Tibial nerve (tissue), 4 donors: ENCODE measurements at places on chromosomes 7 and 10. TPM values are rescaled to one million over a fixed set of nuclear protein-coding genes. Genes with fewer than 3 reads are reported as not detected.
A peak's percentile ranks its signal among the peaks of the same experiment; 100 is the strongest.

The MMP21 gene
- total RNA-seq, result 0.59 TPM

The CAMK2B gene
- 14.7 TPM for total RNA-seq

DNA sequence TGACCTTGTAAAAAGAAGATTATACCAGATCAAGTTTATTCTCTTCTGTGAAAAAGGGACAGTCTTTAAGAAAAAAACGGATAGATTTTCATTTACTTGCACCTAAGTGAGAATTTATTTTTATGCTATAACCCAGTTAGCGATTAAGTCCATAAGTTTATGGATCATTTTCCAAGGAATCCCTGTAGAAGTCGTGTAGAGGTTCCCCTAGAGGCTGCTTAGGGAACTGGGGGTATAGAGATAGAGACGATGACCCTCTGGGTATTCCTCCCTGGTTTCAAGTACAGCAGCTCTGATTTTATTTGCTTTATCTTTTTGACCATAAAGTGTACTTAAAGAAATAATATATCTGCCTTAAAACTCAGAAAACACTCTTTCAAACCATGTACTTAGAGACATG lies 648.4 kb upstream of the LRRTM3 start:
- no peak overlapping the region for H3K4me3 ChIP-seq
- no peak overlapping the region for H3K27ac ChIP-seq
- DNase-seq, result no peak
- H3K36me3 ChIP-seq, result no peaks in the 10 kb centered on the region

GRCh38 chr7:31640381-31640780 lies 46.6 kb upstream of the PPP1R17 start:
- no peaks in the 10 kb centered on the region for H3K36me3 ChIP-seq
- H3K4me3 ChIP-seq, result no peak overlapping the region
- H3K27me3 ChIP-seq, result no peaks in the 10 kb centered on the region
- H3K27ac ChIP-seq, result no peak overlapping the region

- no peak for DNase-seq
- no peaks in the 10 kb centered on the region for H3K27me3 ChIP-seq
- no peaks in the 10 kb centered on the region for H3K4me1 ChIP-seq
- no peak overlapping the region for H3K4me3 ChIP-seq
- no peaks in the 10 kb centered on the region for H3K36me3 ChIP-seq
Observed at GRCh38 chr7:98303906-98304305, 22.4 kb downstream of the BRI3 start.

GRCh38 chr10:128908099-128908498 lies 558.9 kb upstream of the MGMT start:
- no peak overlapping the region for H3K4me3 ChIP-seq
- no peaks in the 10 kb centered on the region for H3K4me1 ChIP-seq
- H3K27me3 ChIP-seq, result no peaks in the 10 kb centered on the region
- no peak overlapping the region for H3K27ac ChIP-seq
- no peaks in the 10 kb centered on the region for H3K36me3 ChIP-seq

GRCh38 chr10:89838044-89838615 lies 136.7 kb downstream of the KIF20B start:
- peak overlapping the region; percentile 38 for H3K27ac ChIP-seq
- peaks cover 5% of the 10 kb centered on the region for H3K4me1 ChIP-seq
- peak overlapping the region; percentile 53 for H3K4me3 ChIP-seq
- H3K27me3 ChIP-seq, result peaks cover 14% of the 10 kb centered on the region
- H3K36me3 ChIP-seq, result no peaks in the 10 kb centered on the region

DNA sequence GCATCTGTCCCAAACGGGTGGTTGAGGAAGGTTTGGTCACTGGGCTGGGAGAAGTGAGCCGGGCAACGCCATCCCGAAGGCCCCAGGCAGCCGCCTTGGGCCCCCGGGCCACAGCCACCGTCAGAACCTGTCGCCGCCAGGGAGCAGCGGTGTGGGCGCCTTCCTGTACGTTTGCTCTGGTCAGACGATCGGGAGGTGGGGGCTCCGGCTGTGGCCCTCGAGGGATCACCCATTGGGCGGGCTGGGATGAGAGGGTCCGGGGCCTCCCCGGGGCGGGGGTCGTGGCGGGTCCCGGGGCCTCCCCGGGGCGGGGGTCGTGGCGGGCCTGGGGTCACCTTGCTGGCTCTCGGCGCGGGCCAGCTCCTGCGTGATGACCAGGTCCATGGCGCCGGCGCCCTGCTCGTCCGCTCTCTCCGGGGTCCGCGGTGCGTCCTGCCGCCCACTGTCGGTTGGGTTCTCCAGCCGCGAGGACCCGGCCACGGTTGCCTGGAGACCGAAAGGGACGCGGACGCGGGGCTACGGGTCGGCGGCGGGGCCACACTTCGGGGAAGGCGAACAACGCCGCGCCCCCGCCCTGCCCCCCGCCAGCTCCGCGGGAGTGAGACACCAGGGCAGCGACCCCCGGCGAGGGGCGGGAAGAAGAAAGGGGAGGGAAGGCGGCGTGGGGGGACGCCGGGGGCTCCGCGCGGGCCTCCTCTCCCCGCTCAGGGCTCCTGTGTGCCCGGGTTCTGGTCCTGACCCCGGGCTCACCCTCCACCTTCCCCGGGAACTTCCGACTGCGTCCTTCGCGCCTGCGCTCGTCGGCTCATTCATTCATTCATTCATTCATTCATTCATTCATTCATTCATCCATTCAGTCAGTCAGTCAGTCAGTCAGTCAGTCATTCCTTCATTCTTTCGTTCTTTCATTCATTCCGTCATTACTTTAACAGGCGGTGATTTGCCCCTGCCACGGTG lies at the start of gene CFAP46:
Gene CFAP46, minus strand, starts transcription at position 470 of the 957 bp plus-strand sequence. Its CDS starts 86 bp downstream, at position 384.
- no peaks in the 10 kb centered on the region for H3K4me1 ChIP-seq
- H3K36me3 ChIP-seq, result no peaks in the 10 kb centered on the region
- DNase-seq, result peak; percentile 7
- peaks cover 68% of the 10 kb centered on the region for H3K27me3 ChIP-seq
- H3K27ac ChIP-seq, result no peak within 1 kb of the TSS
